ENCODE measurements at places on chromosomes 16 and 17.
A peak's percentile ranks its signal among the peaks of the same experiment; 100 is the strongest.

- no peak for DNase-seq
Measured at GRCh38 chr17:77320485-77321256, 179.9 kb downstream of the SEC14L1 start.

GRCh38 chr17:49390548-49391324 lies 23.9 kb downstream of the PHB1 start:
- DNase-seq: peak; percentile 25

GRCh38 chr16:46788891-46789474 lies 40.8 kb upstream of the MYLK3 start:
- DNase-seq: no peak

GRCh38 chr16:88058136-88058535 lies 106.9 kb downstream of the BANP start:
- DNase-seq: no peak

DNA sequence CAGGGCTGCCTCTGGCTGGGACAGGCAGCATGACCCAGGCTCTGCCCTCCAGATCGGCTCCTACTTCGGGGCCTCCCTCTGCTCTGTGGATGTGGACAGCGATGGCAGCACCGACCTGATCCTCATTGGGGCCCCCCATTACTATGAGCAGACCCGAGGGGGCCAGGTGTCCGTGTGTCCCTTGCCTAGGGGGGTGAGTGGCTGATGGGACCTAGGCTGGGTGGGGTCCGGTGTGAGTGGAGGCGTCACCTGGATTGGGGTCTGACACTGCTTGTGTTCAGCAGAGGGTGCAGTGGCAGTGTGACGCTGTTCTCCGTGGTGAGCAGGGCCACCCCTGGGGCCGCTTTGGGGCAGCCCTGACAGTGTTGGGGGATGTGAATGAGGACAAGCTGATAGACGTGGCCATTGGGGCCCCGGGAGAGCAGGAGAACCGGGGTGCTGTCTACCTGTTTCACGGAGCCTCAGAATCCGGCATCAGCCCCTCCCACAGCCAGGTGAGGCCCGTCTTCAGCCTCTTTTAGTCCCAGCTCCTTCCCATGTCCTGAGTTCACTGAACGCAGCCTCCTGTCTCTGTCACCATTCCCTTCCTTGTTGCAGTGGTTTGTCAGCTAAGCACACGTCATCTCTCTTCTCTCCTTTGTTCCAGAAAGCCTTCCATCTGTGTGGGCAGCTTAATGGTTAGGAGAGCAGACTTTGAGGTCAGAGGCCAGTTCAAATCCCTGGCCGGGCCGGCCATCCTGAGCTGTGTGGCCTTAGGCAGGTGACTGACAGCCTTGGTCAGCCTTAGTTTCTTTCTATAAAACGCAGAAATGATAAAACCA lies 16.9 kb downstream of the COX6A2 start:
- DNase-seq: no peak

GRCh38 chr17:34205401-34205800 lies 49.7 kb upstream of the CCL2 start:
- no peak for DNase-seq

DNA sequence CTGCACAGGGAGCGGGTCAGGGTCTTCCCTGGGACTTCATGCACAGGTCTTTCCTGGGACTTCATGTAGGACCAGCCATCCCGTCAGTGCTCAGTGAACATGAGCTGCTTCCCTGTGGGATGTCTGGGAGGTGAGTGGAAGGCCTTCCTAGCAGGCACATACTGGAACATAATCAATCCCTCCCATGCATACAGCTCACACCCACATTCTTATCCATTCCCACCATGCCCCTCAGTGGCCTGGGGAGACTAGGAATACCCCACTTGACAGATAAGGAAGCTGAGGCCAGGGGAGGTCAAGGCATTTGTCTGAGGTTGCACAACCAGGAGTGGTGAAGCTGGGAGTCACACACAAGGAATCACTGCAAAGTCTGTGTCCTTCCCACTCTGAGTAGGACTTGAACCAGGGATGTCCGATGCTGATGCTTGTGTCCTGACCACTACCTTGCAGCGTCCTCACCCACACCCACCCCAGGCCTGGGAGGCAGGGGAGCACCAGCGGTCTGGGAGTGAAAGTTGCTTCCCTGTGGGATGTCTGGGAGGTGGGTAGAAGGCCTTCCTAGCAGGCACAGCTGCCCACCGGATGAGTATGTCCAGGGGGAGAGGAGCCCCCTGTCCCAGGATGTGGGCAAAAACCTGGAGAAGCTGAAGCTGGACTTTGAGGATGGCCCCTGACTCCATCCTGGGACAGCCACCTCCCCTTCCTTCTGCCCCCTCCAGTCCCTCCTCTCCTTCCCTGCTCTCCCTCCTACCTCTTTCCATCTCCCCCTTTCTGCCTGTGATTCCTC lies 1.0 kb upstream of the NLRC5 start:
- DNase-seq: no peak

DNA sequence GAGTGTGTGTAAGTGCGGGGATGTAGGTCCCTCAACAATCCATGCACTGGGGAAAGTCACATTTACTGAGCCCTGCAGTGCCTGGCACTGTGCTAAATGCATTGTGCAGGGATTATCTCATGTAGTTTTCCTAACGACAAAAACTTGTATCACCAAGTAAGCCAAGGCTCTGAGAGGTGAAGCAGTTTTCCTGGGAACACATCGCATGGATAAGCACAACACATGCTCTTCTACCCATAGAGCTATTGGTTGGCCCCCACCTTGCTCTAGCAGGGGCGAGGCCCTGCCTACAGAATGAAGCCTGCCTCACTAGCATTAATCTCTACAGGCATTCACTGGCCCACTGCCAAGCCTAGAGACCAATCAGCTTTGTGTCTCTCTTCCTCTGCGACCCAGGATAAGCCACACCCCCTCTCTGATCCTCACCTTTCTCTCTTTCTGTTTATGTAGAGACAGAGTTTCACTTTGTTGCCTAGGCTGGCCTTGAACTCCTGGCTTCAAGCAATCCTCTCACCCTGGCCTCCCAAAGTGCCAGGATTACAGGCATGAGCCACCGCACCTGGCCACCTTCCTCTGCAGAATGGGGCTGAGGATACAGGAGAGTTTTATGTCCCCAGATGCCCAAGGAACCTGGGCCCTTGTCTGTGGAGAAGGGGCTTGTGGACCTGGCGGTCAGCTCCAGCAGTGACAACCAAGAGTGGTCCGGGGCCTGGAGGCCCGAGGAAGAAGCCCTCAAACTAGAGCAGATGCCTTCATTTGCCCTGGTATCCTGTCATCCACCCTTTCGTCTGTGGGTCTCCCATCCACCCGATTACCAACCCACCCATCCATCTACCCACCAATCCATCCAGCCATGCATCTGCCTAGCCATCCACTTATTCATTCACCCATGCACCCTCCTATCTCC lies 12.8 kb downstream of the CDH16 start:
- peak; percentile 38 for DNase-seq

Data from activated CD4-positive, alpha-beta T cell treated with anti-CD3 and anti-CD28 coated beads, Interleukin-2, Interleukin-6, amounts not matched to agents 100 ng/mL and 50 ng/mL, durations not matched to agents 16 hours and 8 hours (primary cell).